Prostate gland (tissue), 2 donors: ENCODE measurements at places on chromosomes 12 and 14.

GRCh38 chr12:120843472-120843871 lies 60.7 kb downstream of the SPPL3 start:
- H3K4me3 ChIP-seq: no peak overlapping the region
- no peaks in the 10 kb centered on the region for H3K36me3 ChIP-seq
- DNase-seq: no peak
- H3K27me3 ChIP-seq: no peaks in the 10 kb centered on the region

DNA sequence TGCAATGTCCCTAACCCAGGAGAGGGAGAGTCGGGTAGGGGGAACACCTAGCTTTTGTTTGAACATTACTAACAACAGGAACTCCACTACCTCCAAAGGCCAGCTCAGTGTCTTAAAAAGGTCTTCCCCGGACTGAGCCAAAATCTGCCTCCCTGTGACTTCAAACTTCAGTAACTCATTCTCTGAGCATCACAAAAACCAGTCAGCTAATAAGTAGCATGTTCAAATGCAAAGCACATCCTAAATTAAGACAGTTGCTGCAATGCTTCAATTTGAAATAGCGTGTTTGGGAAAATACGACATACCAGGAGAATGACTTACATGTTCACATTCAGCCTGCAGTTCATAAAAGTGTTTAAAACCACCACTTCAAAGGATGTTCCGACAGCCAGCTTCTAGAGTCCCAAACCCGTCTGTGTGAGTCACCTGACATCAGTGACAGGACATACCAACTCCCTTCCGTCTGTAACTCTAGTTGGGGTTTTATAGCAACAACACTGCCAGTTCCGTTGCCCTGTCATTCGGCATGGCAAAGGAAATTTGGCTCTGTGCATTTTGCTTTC lies 13.0 kb downstream of the ZFP36L1 start:
- peak overlapping the region; percentile 54 for H3K27ac ChIP-seq
- peak; percentile 79 for DNase-seq
- H3K36me3 ChIP-seq: no peaks in the 10 kb centered on the region
- peaks cover 19% of the 10 kb centered on the region for H3K4me1 ChIP-seq
- no peaks in the 10 kb centered on the region for H3K27me3 ChIP-seq

DNA sequence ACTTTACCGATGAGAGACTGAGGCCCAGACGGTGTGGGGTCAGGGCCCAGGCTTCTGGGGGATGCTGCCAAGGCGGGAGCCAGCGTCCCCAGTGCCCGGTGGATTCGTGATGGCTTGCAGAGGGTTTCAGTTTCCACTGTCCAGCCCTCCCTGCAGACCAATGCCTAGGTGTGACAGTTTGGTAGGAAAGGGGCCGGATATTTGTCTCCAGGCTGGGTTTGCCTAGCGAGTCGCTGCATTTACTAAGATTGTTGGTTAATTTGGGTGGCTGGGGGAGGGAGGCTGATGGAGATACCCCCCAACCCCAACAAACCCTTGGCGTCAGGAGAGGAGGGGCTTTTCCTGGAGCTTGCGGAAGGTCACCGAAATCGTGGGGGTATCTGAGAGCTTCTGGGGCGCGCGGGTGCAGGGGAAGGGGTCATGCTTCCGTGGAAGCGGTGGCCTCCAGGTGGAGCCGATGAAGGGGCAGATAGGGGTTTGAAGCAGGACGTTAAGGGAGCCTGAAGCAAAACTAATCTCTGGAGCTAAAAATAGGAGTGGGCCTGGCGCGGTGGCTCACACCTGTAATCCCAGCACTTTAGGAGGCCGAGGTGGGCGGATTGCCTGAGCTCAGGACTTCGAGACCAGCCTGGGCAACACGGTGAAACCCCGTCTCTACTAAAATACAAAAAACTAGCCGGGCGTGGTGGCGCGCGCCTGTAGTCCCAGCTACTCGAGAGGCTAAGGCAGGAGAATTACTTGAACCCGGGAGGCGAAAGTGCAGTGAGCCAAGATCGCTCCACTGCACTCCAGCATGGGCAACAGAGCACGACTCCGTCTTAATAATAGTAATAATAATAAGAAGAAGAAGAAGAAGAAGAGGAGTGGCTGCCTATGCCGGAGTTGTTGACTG lies 1.1 kb upstream of the CDC42BPB start:
- no peaks in the 10 kb centered on the region for H3K36me3 ChIP-seq
- H3K27ac ChIP-seq: peak overlapping the region; percentile 81
- H3K4me3 ChIP-seq: peak overlapping the region; percentile 95
- no peaks in the 10 kb centered on the region for H3K27me3 ChIP-seq
- no peak for DNase-seq

GRCh38 chr14:106185837-106186233 lies 659.5 kb downstream of the TMEM121 start:
- H3K4me1 ChIP-seq: no peaks in the 10 kb centered on the region
- no peak for DNase-seq
- H3K4me3 ChIP-seq: no peak overlapping the region
- no peaks in the 10 kb centered on the region for H3K36me3 ChIP-seq
- no peak overlapping the region for H3K27ac ChIP-seq
- no peaks in the 10 kb centered on the region for H3K27me3 ChIP-seq

GRCh38 chr12:113858841-113859386 lies 107.2 kb downstream of the RBM19 start:
- H3K27ac ChIP-seq: no peak overlapping the region
- H3K4me1 ChIP-seq: no peaks in the 10 kb centered on the region
- no peaks in the 10 kb centered on the region for H3K27me3 ChIP-seq
- DNase-seq: no peak

- peak overlapping the region; percentile 93 for H3K27ac ChIP-seq
- H3K27me3 ChIP-seq: no peaks in the 10 kb centered on the region
- no peaks in the 10 kb centered on the region for H3K36me3 ChIP-seq
- DNase-seq: peak; percentile 24
- H3K4me3 ChIP-seq: peak overlapping the region; percentile 65
- H3K4me1 ChIP-seq: peaks cover 4% of the 10 kb centered on the region
Observed at GRCh38 chr14:92040431-92041051, 682 bp upstream of the TRIP11 start.
